Endothelial cell of umbilical vein (primary cell): ENCODE measurements at places on chromosomes 4 and X. TPM values are rescaled to one million over a fixed set of nuclear protein-coding genes. Genes with fewer than 3 reads are reported as not detected.

DNA sequence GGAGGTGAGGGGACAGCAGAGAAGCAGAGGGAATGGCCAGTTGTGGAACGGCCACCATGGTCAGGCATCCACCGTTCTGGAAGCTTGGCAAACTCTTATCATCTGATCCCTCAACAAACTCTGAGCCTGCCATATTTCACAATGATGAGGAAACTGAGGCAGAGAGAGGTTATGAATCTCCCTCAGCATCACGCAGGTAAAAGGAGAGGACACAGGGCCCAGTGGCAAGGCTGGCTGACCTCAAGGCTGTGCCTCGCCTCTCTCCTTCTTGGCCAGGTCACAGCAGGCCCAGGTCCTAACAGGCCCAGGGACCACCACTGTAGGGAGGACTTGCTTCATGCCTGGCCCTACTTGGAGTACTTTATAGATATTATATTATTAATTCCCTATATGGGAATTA is 242.8 kb downstream of the EVC2 start:
- no peak for DNase-seq

GRCh38 chr4:56908206-56909085 is 746 bp downstream of the REST start:
- DNase-seq = peak; percentile 76

DNA sequence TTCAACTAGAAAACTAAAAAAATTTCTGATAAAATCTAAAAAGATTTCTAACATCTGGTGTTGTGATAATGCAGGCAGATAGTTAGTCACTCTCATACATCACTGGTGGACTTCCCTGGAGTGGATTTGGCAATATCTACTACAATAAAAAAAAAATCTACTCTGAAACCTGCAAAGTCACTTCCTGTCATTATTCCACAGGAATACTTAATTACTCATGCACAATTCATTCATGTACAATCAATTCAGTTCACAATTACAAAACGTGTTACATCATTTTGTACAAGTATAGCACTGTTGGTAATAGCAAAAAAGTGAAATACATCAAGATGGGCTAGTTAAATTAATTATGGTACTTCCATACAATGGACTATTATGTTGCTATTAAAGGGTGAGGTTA is 16.5 kb upstream of the RHOH start:
- peak; percentile 85 for DNase-seq

DNA sequence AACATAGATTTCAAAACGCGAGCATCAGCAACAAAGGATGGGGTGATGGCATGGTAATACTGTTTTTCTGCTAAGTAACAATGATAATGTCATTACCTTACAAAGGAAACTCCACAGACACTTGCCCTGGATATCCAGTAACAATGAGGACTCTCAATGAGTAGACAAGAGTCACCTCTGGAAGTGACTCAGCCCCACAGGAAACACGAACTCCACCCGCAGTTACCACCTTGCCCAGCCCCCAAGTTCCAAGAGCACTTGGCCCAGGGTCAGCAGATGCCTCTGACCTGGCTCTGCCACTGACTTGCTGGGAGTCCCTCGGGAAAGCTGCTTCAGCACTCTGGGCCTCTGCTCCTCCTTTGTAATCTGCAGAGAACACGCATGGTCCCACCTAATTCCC is 110.3 kb upstream of the MAP3K15 start:
- peak; percentile 4 for DNase-seq

PAGE2 gene
- polyA plus RNA-seq = not detected in 2 replicates

DNA sequence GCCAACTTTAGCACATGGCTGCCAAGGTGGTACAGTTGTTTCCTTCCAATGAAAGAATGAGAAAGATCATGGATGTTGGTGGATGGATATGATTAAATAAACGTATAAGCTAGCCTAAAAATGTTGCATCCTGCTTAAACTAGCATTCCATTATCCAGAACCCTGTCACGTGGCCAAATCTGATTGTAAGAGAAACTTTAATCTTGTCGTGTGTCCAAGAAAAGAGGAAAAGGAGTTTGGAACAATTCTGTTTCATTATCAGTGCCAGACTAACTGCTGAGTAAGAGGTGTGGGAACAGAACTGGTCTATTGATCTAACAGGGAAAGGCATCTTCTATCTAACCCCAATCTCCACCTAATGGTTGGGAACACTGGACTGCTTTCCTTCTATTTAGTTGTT is 325.2 kb upstream of the BMP3 start:
- DNase-seq = no peak

HSFX2 gene
- 0.11 and 0.86 TPM in 2 replicates for polyA plus RNA-seq

LINC00632 gene
- 4.8 and 5.8 TPM in 2 replicates for polyA plus RNA-seq

- no peak for DNase-seq
Measured at GRCh38 chr4:60088807-60089486, 1111.2 kb upstream of the ADGRL3 start.

- DNase-seq = peak; percentile 87
Measured at GRCh38 chrX:24494647-24495075, 29.6 kb downstream of the PDK3 start.

DNA sequence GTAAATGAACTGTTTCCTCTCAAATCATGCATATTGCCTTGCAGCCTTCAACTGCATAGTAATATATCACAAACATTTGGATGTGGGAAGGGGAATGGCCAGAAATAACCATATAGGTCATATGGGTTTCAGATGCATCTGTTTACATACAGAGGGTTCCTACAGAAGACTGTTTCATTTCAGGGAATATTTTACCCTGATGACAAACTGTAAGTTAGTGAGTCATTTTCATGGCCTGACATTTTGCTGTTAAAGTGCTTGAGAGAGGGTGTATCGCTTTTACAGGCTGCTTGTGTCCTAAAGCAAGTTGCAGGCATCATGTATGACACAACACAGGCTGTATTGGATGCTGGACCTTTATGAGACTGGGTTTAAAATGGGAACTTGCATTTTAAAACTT is 25.5 kb upstream of the AMOT start:
- no peak for DNase-seq

- DNase-seq = no peak
Measured at GRCh38 chr4:98646422-98646821, 12.0 kb downstream of the TSPAN5 start.

DIPK2B gene
- 42.5 and 46.0 TPM in 2 replicates for polyA plus RNA-seq

HSD17B13 gene
- polyA plus RNA-seq = 0.06 and 0.07 TPM in 2 replicates

KLHL8 gene
- 1.3 and 1.7 TPM in 2 replicates for polyA plus RNA-seq

ARX gene
- polyA plus RNA-seq = not detected in 2 replicates

- DNase-seq = no peak
Measured at GRCh38 chrX:71989768-71990426, 79.3 kb downstream of the NHSL2 start.

CTAG1A gene
- polyA plus RNA-seq = not detected in 2 replicates

ARR3 gene
- not detected in 2 replicates for polyA plus RNA-seq

VGLL1 gene
- not detected in 2 replicates for polyA plus RNA-seq

- no peak for DNase-seq
Measured at GRCh38 chr4:77581724-77582123, 23.9 kb upstream of the CXCL13 start.

- DNase-seq = no peak
Measured at GRCh38 chr4:20085653-20086052, 166.1 kb upstream of the SLIT2 start.

ALB gene
- polyA plus RNA-seq = not detected in 2 replicates

DNA sequence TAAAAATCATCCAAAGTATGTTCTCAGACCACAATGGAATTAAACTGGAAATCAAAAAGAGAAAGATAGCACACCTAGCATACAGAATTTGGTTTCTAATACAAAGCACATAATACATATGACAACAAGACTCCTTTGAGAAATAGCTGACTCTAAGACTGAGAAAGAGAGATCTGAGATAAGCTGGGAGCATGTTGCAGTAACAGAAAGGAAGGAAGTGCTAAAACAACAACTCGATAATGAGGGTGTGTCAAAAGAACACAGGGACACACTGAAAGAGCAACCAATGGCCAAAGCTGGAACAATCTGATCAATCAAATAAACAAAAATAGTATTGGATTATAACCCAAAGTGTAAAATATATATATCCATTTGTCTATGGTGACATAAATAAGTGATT is 586.6 kb downstream of the C4orf33 start:
- DNase-seq = peak; percentile 23

RHOH gene
- polyA plus RNA-seq = not detected in 2 replicates

DMRTC1B gene
- not detected in 2 replicates for polyA plus RNA-seq

GRCh38 chr4:12595986-12596385 is 888.2 kb downstream of the RAB28 start:
- DNase-seq = no peak

SAGE1 gene
- polyA plus RNA-seq = not detected in 2 replicates

FAM9B gene
- not detected in 2 replicates for polyA plus RNA-seq

DNA sequence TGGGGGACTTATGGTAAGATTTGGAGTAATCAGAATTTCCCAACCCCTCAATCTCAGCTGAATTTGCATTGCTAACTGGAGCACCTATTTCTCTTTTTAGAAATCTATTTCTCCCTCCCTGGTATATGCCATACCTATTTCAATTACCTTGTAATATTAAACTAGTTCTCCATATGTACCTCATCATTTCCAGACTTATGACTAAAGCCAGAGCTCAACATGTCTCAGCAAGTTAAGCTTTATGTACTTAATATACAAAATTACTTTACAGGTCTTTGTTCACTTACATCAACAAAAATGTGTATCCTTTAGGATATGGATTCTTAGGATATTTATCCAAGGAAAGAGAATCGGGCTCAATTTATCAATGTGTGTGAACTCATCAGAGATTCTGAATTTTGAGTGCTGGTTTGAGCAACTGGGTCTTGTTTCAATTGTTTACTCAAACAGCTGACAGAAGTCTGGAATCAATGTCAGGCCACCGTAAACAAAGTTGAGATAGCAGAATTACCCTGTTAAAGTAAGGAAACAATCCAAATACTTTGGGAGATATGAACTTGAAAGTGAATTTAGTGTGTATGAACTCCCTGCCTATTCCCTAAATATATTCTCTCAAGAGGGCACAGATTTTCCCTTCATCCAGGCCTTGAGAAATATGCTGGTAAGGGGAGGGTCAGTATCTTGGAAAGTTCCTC is 199.6 kb downstream of the VEGFC start:
- DNase-seq = no peak

DNA sequence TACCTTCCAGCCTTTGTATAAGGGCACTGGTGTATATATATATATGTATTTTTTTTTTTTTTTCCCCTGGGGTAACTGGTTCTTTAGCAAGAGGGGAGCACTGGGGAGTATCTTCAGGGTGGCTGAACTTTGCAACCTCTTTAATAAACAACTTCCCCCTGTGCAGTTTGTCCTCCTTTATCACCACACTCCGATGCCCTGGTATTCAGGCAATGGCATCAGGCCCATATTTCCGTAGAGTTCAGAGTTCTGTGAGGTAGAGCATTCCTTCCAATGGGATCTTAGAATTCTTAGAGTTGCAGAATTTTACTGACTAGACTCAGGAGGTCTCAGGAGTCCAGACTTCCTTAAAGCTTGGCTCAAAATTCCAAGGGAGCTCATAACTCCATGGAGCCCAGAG is 24.6 kb downstream of the NYX start:
- no peak for DNase-seq

DNA sequence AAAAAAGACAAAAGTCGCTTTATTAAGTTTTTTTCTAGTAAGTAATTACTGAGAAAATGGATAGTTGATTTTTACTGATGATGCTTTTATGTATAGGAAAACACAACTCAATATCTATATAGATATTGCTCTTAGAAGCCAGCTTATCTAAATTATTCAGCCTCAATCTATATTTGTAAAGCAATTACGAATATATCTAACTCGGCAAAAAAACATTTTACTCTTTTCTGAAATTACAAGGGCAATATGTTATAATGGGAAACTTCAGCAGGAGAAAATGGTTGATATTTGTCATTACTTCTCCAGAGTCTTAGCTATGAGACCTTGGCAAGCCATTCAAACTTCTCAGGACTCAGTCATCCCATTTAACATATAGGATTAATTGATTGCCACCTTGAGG is 228.5 kb downstream of the SLC7A11 start:
- no peak for DNase-seq

- no peak for DNase-seq
Measured at GRCh38 chr4:129531253-129531652, 435.3 kb downstream of the C4orf33 start.

MAGED4 gene
- polyA plus RNA-seq = 5.0 and 7.7 TPM in 2 replicates

TBC1D9 gene
- 21.7 and 22.7 TPM in 2 replicates for polyA plus RNA-seq

TEX13D gene
- polyA plus RNA-seq = not detected in 2 replicates

- no peak for DNase-seq
Measured at GRCh38 chr4:188194421-188194820, 55.2 kb downstream of the TRIML1 start.

PF4V1 gene
- polyA plus RNA-seq = not detected in 2 replicates

ZBED1 gene
- polyA plus RNA-seq = 24.6 and 26.6 TPM in 2 replicates

PDE6B gene
- polyA plus RNA-seq = 0.77 and 0.78 TPM in 2 replicates

XK gene
- 0.03 TPM in 2 replicates for polyA plus RNA-seq

RTL9 gene
- not detected in 2 replicates for polyA plus RNA-seq

POLA1 gene
- 1.2 and 1.8 TPM in 2 replicates for polyA plus RNA-seq

GRCh38 chr4:136383082-136383481 is 1149.2 kb downstream of the PCDH18 start:
- DNase-seq = no peak

- no peak for DNase-seq
Measured at GRCh38 chr4:6474053-6474568, 1.7 kb upstream of the PPP2R2C start.

GRCh38 chr4:145011636-145012035 is 86.4 kb downstream of the ANAPC10 start:
- DNase-seq = no peak

AVPR2 gene
- polyA plus RNA-seq = not detected in 2 replicates

DNA sequence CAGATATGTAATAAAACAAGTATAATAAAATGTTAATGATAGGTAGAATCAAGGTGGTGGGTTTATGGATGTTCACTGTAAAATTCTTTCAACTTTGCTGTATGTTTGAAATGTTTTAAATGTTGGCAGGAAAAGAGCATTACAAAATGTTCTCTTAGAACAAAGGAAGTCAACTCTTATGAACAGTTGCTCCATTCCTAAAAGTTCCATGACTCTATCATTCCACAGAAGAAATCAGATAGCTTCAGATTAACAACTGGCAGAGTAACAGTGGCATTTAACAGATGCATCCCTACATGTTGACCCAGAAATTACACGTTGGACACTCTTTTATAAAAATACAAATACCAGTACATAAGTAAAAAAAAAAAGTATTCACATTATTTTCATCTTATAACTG is 2023.7 kb downstream of the ARAP2 start:
- DNase-seq = no peak

- DNase-seq = no peak
Measured at GRCh38 chr4:171521726-171522125, 291.5 kb upstream of the GALNTL6 start.

HPGDS gene
- polyA plus RNA-seq = 0.06 TPM in 1 of 2 replicates, not detected in the other

JCHAIN gene
- polyA plus RNA-seq = not detected in 2 replicates

DNA sequence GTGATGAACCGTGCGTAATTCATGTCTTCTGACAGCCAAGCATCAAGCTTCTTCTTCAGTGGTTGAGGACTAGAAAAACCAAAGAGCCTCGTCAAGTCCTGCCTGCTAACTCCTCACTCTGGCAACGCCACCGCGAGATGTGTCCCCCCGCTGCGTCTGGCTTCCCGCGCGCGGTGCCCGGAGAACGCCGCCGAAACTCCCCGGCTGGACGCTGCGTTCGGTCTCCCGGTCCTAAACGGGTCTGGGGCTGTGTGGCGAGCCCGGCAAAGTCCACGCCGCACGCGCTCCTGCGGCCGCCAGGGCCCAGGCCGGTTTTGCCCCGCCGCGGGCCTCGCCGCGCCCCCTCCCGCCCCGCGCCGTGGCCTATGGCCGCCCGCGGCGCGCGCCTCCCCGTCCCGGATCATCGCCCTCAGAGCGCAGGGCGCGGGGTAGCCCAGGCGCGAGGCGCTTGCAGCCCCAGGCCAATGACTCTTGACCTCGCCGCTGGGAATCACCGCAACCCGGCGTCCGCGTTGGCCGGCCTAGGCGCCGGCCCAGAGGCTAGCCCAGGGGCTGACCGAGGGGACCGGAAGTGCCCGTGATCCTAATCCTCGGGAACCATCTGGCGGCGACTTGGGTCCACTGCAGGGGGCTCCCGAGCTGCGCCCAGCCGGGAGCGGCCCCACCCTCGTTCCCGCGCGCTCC is at the start of gene AADAT:
AADAT (minus strand) TSS at position 289 of the 684 bp plus-strand sequence; CDS start at position 23, 266 bp downstream.
- peak; percentile 44 for DNase-seq
